ENCODE measurements at places on chromosomes 11 and 22. TPM values are rescaled to one million over a fixed set of nuclear protein-coding genes. Genes with fewer than 3 reads are reported as not detected.

- no peaks in the 10 kb centered on the region for H3K27me3 ChIP-seq
- H3K4me1 ChIP-seq: no peaks in the 10 kb centered on the region
- H3K36me3 ChIP-seq: peaks cover 25% of the 10 kb centered on the region
- no peak overlapping the region for H3K27ac ChIP-seq
Measured at GRCh38 chr11:64763526-64764039, 3.8 kb upstream of the PYGM start.

- H3K4me1 ChIP-seq: peaks cover 4% of the 10 kb centered on the region
- H3K36me3 ChIP-seq: no peaks in the 10 kb centered on the region
- no peak overlapping the region for H3K27ac ChIP-seq
- peaks cover 1% of the 10 kb centered on the region for H3K27me3 ChIP-seq
Measured at GRCh38 chr11:30583476-30584280, 2.5 kb downstream of the MPPED2 start.

The POLD3 gene
- total RNA-seq: 49.7 TPM

GRCh38 chr11:120385110-120385509 is 48.9 kb downstream of the ARHGEF12 start:
- H3K36me3 ChIP-seq: no peaks in the 10 kb centered on the region
- peaks cover 13% of the 10 kb centered on the region for H3K4me1 ChIP-seq
- no peaks in the 10 kb centered on the region for H3K27me3 ChIP-seq
- no peak overlapping the region for H3K4me3 ChIP-seq
- H3K27ac ChIP-seq: no peak overlapping the region
- no peak for DNase-seq

The SAA4 gene
- total RNA-seq: not detected

DNA sequence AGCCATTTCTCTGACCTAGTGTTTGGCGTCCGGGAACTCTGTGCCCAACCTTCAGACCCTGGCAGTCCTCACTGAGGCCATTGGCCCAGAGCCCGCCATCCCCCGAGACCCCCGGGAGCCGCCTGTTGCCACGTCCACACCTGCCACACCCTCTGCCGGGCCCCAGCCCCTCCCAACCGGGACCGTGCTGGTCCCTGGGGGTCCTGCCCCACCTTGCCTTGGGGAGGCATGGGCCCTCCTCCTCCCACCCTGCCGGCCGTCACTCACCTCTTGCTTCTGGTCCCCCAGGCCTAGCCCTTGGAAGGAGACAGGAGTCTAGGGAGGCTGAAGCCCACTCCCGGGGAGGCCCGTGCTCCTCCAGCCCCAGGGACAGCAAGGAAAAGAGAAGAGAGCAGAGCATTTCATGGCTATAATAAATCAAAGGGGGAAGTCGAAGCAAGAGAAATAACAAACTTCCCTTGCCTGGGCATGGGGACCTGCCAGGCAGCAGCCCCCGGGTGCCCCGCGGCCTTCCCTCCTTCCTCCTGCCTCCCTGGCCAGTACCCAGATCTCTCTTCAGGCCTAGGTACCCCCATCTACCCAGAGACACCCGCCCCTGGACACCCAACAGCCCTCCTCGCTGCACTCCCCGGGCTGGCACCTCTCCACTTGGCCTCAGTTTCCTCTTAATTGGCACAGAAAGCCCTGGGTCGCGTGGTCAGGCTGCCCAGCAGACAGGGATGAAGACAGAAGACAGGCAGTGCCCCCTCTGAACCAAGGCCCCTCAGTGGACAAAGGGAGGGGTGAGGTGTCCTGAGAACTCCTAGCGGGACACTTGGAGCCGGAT is 13.0 kb upstream of the SLC39A13 start:
- H3K4me1 ChIP-seq: 0 out of 2 replicates have a peak, but pooled peaks cover 2% of the 10 kb centered on the region
- H3K27me3 ChIP-seq: no peaks in the 10 kb centered on the region
- H3K4me3 ChIP-seq: no peak overlapping the region
- H3K27ac ChIP-seq: no peak overlapping the region
- no peak for DNase-seq

DNA sequence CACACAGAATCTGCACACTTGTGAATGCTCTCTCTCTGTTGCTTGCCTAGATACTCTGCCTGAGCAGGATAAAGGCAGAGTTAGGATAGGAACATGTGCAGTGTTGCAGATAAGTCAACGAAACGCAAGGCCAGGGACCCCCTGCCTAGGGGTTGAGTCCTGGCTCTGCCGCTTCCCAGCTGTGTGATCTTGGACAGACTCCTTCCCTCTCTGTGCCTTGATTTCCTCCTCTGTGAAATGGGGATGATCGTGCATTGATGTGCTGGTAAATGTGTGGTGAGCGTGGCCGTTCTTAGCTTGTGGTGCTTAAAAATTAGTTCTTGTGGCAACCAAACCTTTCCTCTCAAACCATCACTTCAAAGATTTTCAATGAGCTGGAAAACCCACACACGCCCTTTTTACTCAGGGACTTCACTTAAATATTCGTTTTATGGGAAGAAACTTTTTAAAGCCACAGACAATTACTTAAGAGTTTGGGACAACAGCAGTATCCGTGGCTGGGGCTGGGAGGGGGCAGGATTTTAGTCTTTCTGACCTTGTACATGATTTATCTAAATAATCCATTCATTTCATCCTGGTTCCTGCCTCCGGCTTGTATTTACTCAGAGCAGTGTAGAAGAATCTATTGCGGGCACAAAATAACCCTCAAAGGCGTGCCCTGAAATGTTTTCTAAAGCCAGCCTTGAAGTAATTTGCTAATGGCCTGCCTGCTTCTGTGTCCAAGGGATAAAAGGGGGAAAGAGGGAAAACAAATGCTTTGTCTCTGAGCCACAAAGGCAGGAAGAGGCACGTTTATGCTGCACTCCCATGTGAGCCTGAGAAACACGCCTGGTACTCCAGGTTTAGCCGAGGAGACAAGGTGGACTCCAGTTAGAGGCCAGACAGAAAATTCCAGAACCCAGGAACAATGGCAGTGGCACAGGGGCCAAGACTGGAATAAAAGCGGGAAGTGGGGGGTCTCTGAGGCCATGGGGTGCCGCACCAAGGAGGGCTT is 85.0 kb upstream of the CRYBB3 start:
- H3K27me3 ChIP-seq: no peaks in the 10 kb centered on the region
- H3K4me3 ChIP-seq: no peak overlapping the region
- H3K36me3 ChIP-seq: no peaks in the 10 kb centered on the region

DNA sequence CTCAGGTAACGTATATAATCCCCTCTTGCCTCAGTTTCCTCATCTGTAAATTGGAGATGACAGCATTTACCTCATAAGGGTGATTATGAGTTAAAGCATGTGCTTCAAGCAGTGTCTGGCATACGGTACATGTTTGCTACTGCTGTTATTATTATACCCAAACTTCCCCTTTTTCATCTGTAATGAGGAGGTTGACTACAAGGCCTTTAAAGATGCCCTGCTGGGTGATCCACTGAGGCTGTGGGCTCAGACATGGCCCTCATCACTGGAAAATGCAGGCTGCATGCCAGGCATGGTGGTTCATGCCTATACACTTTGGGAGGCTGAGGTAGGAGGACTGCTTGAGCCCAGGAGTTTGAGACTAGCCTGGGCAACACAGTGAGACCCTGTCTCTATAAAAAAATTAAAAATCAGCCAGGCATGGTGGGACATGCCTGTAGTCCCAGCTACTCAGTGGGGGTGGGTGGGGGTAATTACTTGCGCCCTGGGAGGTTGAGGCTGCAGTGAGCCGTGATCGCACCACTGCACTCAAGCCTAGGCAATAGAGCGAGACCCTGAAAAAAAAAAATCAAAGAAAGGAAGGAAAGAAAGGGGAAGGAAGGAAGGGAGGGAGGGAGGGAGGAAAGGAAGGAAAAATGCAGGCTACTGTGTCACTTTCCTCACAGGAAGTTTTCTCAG is 4.3 kb downstream of the PIK3IP1 start:
- no peak overlapping the region for H3K27ac ChIP-seq
- H3K4me3 ChIP-seq: no peak overlapping the region
- no peak for DNase-seq
- peaks cover 6% of the 10 kb centered on the region for H3K4me1 ChIP-seq
- H3K27me3 ChIP-seq: no peaks in the 10 kb centered on the region
- no peaks in the 10 kb centered on the region for H3K36me3 ChIP-seq

DNA sequence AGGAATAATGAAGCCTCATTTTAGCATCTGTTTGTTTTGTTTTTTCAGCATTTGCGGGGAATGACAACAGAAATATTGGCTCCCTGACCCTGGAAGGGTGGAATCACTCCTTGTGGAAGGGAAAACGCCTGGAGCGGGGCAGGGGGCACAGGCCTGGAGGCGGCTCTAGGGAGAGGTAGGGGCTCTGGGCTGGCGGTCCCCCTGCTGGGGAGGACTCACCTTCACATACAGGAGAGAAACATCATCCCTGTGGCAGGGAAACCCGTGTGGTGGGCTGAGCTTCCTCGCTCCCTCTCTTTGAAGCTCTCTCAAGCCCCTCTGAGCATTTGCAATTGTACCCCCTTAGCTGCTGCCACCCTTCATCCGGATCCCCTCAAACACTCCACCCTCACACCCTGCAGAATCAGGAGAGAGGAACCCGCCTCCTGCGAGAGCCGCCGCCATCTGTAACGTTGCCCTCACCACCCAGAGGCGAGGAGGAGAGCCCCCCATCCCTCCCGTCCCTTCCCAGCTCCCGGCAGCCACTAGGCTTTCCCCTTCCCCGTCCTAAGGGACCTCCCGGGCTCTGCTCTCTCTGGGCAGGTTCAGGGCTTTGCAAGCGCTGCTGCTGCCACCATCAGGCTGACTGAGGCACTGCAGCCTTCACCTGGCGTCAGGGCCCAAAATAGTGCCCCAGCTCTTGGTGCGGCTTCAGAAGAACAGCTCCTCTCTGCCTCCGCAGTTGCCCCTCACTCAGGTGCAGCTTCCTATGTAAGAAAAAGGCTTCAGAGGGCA is 10.4 kb downstream of the KIRREL3 start:
- DNase-seq: peak; percentile 83
- no peaks in the 10 kb centered on the region for H3K27me3 ChIP-seq
- H3K4me3 ChIP-seq: no peak overlapping the region
- H3K36me3 ChIP-seq: no peaks in the 10 kb centered on the region

The DLAT gene
- 99.3 TPM for total RNA-seq

DNA sequence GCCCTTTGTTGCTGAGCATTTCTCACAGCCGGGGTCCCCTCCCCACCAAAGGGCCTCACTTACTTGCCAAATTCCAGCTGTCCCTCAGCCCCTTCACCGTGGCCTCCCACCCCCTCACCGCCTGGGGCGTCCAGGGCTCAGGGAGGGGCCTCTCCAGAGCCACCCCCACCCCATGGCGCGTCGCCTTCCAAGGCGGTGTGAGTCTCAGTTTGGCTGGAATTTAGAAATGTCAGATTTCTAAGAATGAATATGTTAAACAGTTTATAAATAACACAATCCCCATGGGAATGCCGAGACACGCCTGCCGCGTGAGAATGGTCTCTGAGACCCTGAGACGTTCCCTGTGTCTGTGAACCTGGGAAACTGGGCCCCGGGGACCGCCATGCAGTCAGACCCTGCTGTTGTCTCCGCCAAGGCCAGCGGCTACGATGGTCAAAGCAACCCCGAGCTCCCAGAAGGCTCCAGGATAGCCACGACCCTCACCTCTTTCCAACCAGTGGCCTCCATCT is 28.9 kb downstream of the CELSR1 start:
- H3K27me3 ChIP-seq: no peaks in the 10 kb centered on the region
- DNase-seq: no peak
- no peak overlapping the region for H3K27ac ChIP-seq
- no peaks in the 10 kb centered on the region for H3K4me1 ChIP-seq
- H3K4me3 ChIP-seq: no peak overlapping the region

The CBLIF gene
- not detected for total RNA-seq
